ENCODE measurements at places on chromosomes 4 and X. TPM values are rescaled to one million over a fixed set of nuclear protein-coding genes. Genes with fewer than 3 reads are reported as not detected.

BEX1 gene
- 103 TPM for total RNA-seq

DNA sequence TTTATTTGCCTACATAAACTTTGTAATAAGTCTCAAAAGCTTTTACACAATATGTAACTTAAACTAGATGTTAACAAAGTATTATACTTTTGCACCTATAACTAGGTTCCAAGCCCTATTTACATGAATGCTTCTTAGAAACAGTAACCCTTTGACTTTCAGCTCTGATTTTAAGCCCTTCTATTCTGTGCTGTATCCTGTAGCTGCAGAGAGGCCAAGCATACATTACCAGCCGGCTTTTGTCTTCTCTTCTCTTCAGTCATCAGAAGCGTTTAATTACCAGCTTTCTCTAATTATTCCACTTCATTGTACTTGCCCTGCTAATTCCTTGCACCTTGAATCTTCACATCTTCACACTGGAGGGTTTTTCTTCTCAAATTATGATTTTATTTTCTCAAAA lies 403.1 kb downstream of the PDGFC start:
- no peak for DNase-seq

GRCh38 chrX:10099411-10099810 lies 57.4 kb upstream of the CLCN4 start:
- no peak for DNase-seq

DNA sequence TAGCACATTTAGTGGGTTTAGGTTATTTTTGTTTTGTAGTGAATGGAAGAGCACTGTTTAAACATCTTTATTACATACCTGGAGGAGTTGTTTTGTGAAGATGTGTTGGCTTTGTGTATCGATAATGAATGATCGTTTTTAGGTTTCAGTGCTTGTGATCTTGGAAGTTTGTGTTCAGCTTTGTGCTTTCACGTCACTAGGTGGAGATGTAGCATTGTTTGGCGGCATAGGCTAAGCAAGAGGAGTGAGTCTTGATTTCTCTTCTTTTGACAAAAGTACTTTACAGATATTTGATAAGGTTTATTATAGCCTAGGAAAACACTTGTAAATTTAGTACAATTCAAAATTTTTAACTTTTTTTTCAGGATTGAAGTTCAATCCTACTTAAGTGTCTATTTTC lies 50.4 kb downstream of the PDK3 start:
- DNase-seq: no peak

- no peak for DNase-seq
These were observed 212.6 kb upstream of the AGTR2 start for GRCh38 chrX:115957862-115958490.

DNA sequence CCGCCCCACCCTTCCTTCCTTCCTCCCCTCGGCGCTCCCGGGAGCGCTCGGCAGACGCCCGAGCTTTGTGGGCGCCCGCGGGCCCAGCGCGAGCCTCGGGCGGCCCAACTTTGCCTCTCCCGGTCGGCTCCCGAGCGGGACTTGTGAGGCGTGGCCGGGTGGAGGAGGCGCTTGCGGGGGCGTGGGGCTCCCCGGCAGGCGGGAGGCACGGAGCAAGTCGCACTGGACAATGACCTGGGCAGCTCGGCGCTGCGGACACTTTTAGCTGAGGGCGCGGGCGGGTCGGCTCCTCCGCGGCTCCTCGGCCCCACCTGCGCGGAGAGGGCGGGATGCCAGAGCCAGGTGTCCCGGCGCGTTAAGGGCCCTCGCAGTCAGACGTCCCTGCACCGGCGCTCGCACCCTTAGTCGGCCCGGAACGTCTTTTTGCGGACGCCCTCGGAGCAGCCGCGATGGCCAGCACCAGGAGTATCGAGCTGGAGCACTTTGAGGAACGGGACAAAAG lies 385 bp downstream of the DCLK2 start:
- peak; percentile 44 for DNase-seq

GRCh38 chrX:43728966-43729365 lies 72.9 kb downstream of the MAOA start:
- no peak for DNase-seq

GRCh38 chr4:73885574-73886267 lies 16.5 kb downstream of the CXCL1 start:
- DNase-seq: no peak

Measured in occipital lobe (tissue), 3 donors.